ENCODE measurements at places on chromosomes 7 and 10. TPM values are rescaled to one million over a fixed set of nuclear protein-coding genes. Genes with fewer than 3 reads are reported as not detected.

The UTF1 gene
- total RNA-seq = not detected

The AP3M1 gene
- 19.6 TPM for total RNA-seq

The ASIC3 gene
- 3.7 TPM for total RNA-seq

The EXOC6 gene
- 9.3 TPM for total RNA-seq

The EPHA1 gene
- total RNA-seq = 51.3 TPM

The PWWP2B gene
- total RNA-seq = 14.7 TPM

DNA sequence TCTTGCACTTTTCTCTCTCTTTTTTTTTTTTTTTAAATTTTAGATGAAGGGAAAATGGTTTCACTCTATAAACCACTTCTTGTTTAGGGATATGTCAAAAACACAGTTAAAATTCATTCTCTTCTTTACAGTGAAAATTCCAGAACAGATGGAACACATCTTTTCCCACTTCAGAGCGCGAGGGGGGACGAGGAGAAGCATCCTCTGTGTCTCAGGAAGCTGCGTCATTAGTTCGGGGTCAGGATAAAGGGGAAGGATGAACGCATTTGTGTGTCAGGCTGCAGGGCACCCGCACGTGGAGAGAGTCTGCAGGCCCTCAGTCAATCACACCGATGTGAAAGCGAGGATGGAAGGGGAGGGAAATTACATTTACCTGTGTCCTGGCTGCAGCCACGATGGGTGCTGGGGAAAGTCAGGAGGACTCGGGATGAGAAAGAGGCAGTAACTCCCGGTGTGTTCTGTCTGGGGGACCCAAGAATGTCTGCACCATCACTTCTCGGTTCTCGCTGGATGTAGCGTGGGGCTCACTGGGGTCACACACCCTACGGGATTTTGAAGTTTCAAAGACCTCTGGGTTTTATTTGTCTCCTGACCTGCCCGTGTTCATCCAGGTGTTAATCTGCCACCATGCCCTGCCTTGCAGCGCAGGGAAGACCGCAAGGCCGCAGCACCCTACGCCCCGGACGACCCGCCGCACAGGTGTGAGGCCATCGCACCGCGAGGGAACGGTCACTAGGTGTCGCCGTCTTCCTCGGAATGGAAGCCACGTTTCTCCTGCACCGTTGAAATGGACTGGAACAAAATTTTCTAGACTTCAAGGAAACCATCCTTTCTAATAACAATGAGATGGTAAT is 66.7 kb upstream of the PITRM1 start:
- DNase-seq = no peak

DNA sequence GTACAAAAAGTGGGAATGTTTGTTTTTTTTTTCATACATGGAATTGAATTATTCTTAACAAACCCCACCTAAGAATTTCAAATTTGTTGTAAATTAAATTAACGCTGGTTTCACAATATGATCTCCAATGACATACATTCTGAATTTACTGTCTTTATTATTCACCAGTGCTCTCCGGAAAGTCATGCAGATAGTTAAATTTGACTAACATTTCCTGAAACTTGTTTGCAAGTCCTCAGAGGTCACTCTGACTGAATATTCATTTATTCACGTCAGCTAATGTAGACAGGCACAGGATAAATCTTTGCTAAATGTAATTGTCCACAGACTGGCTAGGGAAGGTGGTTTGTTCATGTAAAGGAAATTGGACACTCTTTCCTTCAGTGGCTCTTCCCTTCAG is 730.4 kb downstream of the PHTF2 start:
- DNase-seq = no peak

DNA sequence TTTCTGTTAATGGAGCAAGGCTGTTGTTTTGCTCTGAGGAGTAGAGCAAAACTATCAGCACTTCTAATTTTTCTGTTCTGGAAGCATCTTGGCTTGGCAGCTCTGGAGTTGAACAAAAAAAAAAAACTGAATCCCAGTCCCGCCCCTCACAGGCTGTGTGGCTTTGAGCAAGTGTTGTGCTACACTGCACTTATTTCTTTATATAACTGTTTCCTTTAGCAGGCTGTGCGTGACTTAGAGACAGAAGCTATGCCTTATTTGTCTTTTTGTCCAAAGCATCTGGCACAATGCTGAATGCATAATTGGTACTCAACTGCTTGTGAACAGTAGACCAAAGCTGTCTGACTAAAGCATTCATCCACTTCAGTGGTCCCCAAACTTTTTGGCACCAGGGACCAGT is 96.1 kb downstream of the AMPH start:
- DNase-seq = no peak

GRCh38 chr7:139936760-139937310 is 107.8 kb downstream of the TBXAS1 start:
- DNase-seq = no peak

DNA sequence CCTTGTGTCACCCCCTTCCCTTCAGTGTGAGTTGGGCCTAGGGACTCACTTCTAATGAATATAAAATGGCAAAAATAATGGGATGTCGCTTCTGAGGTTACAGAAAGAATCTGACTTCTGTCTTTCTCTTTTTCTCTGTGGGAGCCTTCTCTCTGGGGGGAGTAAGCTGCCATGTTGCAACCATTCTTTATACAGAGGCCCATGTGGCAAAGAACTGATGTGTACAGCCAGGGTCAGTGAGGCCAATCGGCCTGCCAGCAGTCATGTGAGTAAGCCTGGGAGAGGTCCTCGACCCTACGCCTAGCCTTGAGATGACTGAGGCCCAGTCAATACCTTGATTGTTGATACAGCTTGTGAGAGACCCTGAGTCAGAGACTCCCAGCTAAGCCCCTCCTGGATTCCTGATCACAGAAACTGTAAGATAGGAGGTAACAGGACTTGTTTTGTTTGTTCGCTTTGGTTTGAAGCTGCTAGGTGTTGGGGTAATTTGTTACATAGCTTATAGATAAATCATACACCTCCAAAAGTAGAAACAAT is 1.7 kb downstream of the TCAF1 start:
- DNase-seq = no peak

DNA sequence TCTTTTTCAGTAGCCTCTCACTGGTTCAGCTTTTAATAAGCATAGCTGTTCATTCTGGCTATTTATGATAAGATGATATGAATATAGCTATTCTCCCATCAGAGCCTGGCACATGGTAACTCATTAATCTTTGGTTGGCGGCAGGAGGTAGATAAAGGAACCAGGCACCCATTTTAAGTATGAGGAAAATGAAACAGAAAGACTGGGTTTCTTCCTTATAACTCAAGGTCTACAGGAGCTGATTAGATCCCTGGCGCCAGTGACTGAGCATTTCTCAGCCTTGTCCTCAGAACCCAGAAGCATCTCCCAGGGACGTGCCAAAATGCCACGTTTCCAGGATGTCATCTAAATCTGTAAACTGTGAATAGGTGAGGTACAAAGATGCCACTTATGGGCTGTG is 141.9 kb downstream of the TCF7L2 start:
- no peak for DNase-seq

- DNase-seq = no peak
These were observed 2.9 kb upstream of the TMEM225B start for GRCh38 chr7:99594948-99595745.

GRCh38 chr7:31767686-31768358 is 80.8 kb downstream of the PPP1R17 start:
- DNase-seq = no peak

DNA sequence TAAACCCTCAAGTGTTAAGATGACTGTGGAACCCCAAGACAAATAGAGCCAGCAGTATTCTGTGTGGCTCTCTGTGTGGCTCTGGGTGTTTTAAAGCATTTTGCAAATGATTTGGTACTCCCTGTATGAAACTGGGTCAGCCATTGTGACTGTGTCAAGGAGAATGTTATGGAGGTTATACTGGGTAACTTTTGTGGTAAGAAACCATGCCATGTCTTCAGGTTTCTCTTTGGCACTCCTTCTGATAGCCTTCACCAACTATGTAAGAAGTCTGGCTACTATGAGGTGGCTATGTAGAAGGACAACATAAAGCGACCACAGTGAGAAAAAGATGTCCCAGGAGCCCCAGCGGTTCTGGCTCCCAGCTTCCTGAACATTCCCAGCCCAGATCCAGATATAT is 226.6 kb upstream of the RHOBTB1 start:
- DNase-seq = no peak

DNA sequence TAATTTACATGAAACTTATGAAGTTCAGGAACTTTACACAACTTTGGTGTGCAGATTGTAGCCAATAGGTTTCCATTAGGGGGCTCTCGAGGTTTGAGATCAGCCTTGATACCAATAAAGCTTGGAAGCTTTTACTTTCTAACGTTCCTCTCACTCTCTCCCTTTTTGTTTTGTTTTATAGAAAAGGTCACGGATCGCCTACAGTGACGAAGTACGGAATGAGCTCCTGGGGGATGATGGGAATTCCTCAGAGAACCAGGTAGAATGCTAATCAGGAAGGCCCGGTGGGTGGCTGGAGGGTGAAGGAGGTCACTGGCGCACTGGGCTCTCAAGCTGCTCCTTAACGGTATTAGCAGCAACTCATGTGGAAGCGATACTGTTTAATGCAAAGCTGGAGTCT is 79.9 kb downstream of the VTI1A start:
- no peak for DNase-seq

DNA sequence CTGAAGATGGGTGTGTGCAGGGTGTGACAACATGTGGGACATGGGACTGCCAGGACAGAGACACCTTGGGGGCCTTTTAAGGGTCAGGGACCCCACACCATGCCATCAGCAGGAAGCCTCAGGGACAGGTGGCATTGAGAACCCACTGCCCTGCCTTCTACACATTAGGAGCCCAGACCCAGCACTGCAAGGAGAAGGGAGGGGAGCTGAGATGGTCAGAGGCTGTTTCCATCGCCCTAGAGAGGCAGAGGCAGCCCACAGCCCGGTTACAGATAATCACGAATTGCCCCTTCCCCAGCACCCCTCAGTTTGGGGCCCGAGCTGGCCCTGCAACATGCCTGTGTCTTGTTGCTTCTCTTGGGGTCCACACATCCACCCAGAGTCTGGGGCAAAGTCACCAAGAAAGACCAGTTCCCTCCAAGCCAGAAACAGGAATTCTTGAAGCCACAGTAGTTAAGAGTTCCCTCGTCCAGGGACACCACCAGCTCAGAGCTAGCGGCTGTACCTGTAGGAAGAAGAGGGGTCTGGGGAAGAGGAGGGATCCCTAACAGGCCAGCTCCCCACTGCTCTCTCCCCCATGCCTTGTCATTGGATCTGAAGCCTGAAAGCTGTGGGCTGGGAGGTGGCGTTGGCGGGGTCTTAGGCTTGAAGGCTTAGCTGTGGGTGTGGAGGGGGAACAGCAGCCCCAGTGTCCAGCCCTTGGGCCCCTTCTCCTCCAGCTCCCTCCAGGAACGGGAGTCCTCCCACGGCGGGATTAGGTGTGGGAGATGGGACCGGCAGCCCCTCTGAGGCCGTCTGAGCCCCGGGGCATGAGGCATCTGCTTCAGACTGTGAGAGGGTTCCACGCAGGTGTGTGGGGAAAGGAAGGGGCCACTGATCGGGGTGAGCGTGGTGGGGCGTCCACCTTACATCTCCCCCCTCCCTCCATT is 44.8 kb upstream of the ELFN1 start:
- DNase-seq = no peak

DNA sequence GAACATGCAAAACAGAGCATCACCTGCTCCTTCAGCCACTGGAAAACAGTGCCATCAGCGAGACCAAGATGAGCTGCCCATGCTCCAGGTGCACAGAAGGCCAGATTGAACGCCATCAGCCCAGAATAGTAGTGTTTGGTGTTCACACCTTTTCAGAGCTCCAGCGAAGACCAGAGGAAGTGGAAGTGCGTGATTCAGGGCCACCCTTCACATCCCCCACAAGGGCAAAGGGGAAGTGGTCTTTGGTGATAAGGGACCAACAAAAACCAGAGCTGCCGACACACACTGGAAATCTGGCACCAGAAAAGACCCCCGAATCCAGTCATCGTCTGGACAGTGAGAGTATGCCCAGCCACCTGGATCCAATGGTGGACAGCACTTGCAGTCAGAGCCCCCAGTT is 29.5 kb upstream of the TMEM72 start:
- DNase-seq = no peak

DNA sequence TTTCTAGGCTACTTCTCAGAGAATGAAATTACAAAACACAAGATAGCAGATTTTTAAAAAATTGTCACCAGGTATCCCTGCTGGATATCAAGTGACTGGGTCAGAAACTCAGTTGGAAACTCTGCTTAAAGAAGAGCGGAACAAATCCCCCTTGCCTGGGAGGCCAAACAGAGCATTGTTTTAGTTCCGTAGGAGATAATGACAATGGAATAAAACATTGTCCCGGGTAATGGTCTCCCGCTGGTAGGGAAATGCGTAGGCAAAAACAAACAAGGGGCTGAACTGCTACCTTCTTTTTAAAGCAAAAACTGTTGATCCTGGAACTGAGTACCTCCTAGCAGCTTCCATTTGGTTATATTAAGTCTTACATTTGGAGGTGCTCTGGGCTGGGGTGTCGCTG is 21.3 kb upstream of the VAX1 start:
- no peak for DNase-seq

All from vagina (tissue), 2 donors.